ENCODE measurements at places on chromosomes 2 and 18. TPM values are rescaled to one million over a fixed set of nuclear protein-coding genes. Genes with fewer than 3 reads are reported as not detected.

DNA sequence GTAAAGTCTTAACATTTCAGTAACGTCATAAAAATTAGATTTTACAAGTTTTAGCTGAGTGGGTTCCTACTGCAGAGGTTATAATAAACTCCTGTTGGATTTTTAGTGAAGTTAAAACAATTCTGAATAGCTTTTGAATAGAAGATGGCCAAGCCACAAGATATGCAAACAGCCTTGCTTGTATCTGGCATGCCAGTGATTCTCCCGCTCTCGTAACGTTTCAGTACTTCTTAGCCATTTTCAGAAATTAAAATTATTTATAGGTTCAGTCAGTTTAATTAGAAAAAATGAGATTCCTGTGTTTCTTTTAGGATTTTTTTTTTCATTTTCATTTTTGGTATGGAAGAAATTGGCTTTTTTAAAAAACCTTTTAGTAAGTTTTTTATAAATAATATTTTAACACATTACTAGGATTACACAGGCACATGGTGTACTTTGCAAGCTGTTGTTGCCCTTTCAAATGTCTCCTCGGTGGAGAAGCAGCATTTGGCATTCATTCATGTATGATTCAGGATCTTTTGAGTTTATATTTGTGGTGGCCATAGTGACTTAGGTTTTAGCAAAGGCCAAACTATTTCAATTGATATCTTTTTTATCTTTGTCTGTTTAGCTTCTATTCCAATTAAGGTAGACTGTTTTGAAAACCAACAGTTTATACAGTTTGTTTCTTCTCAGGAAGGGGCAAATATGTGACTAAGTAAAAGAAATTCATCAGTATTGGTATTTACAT lies 30.6 kb upstream of the RND3 start:
- no peak for DNase-seq

DNA sequence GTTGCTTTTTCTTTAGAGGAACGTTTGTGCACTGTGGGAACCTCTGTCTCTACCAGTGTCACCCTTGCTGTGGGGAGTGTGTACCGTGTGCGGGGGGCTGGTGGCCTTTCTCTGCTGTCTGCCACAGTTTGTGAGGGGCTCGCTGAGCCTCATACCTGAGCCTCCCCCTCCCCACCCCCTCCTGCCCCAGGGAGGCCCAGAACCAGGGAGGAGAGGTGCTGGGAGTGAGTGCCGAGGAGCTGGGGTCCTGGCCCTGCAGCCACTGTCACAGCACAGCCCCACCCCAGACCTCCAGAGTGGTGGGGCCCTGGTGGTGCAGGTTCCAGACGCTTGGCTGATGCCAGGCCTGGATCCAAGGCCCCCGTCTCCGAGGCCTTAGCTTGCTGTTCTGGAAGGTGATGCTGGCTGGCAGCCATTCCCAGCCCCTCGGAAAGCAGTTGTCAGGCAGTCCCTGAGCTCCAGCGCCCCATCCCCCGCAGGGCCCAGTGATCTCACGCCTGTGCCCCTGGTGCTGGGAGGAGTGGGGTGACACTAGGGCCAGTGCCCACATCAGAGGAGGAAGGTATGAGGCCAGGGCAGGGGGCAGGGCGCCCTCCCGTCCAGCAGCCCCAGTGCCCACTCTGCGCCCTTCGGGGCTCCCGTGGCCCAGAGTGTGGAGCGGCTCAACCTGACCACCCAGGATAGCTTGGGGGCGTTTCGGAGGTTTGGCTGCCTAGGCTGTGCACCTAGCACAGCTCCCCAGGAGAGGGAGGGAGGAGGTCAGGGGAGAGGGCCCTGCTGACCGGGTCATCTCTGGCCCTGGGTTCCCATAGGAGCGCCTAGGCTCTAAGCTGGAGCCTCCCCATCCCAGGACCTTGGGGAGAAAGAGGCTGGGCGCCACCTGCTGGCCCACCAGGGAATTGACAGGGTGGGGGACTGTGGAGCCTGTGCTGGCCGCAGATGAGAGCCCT lies 53.0 kb upstream of the ALPP start:
- peak; percentile 64 for DNase-seq

DNA sequence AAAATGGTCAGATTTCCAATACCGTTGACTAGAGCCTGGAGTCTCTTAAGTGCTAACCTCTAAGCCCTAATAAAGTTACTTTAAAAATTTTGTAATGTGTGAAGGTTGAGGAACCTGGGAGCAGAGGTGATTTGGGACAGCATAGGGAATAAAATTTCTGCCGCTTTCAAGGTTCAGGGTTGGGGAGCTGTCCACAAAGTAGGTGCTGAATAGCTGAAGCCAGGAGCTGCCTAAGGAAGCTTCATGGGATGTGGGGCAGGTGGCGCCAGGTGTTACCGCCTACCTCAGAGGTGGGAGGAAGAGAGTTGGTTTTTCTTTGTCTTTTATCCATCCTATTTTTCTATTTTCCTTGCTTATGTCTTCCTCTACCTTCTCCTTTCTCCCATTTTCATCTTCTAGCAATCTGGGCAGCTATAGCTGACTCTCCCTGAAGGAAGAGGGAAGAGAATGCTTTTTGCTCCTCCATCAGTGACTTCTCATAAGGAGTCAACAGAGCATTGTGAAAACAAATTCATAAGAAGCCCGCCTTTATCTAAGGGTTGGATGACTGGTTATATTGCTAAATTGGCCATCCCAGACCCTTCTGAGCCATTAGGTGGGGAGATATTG lies 178.7 kb downstream of the CLIP4 start:
- DNase-seq: peak; percentile 29

DNA sequence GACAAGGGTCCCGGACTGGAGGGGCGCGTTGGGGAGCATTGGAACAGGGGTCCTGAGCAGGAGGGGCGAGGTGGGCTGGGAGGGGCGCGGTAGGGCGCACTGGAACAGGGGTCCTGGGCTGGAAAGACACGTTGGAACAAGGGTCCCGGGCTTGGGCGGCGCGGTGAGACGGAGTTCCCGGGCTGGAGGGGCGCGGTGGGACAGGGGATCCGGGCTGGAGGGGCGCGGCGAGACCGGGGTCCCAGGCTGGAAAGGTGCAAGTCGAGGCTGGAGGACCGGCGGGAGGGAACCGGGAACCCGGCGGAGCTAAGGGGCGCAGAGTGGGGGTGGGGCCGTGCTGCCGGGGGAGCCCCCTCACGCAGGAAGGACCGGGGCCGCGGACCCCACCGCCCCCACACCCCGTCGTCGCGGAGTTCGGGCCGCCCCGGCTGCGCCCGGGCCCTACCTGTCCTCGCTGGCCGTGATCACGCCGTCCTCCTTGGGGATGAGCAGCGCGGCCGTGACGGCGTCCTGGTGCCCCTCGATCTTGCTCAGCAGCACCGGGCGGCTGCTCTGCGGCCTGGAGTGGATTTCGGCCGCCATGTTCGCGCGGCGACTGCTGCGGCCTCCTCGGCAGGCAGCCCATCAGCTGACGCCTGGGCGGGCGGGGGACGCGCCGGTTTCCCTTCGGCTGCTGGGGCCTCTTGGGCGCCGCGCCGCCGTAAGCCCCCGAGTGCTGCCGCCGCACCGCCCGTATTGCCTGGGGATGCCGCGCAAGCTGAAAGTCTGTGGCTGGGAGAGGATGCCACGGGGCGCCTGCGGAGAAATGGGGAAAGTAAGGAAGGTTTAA lies at the start of gene WDFY1:
TSS of gene WDFY1 (minus strand) at position 633 of the 829 bp plus-strand sequence. CDS start at position 582, 51 bp downstream.
- DNase-seq: peak; percentile 94

Gene LRRC30
- not detected for total RNA-seq

Gene RGPD3
- total RNA-seq: not detected

GRCh38 chr2:23418461-23418911 lies 33.5 kb downstream of the KLHL29 start:
- no peak for DNase-seq

DNA sequence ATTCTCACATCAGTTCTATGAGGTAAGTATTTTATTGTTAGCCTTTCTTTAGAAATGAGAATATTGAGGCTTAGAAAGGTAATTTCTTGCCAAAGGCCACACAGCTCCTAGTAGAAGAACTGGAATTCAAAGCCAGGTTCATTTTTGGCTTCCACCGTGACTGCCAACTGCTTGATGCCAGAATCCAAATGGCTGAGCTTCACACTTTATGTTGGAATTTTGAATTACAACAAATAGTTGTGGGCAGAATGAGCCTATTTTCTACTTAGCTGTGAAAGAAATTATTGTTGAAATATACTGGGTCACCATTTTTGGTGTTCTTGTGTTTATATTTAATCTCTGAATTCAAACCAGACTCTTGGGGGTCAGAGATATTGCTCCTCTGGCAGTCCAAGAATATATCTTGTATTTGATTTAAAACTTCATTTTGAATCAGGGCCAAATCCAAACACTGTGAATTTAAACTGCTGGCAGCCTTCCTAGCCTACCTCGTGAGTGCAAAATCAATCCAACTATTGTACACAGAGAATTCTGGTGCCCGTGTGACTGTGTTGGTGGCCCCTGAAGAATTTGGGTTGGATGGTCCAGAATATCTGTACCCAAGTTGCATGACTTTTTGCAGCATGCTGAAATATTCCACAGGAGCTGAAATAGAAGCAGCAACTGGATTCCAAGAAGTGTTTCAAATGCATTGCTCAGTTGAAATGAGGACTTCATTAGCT lies 35.6 kb upstream of the LPIN1 start:
- DNase-seq: no peak

DNA sequence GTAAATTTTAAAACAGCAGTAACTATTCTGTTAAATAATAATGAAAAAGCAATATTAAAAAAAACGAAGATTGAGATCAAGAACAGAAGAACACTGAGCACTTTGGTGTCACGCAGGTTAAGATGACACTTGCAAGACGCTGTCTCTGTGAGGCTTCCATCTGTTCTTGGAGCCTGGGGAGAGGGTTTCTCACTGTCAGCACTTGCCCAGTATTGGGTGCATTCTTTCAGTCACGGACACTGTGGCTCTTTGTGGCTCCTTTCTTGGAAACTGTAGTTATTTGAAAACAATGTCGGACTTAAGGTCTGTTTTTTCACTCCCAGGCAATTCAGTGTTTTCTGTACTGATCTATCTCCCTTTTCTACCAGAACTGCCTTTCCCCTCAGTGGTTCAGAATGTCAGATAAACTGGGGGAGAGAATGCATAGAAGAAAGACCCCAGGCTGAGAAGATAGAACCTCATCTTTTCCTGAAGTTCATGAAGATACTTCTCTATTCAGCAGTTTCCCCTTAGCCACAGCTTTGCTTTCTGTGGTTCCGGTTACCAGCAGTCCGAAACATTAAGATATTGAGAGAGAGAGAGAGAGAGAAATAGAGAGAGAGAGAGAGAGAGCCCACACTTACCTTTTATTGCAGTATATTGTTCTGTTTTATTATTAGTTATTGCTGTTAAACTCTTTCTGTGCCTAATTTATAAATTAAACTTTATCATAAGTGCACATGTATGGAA lies 283.3 kb downstream of the DCDC2C start:
- no peak for DNase-seq

GRCh38 chr18:35205199-35205712 lies 35.6 kb upstream of the ZNF397 start:
- DNase-seq: no peak

Gene SERPINB3
- total RNA-seq: not detected

GRCh38 chr2:191086706-191087105 lies 64.1 kb downstream of the STAT4 start:
- no peak for DNase-seq

GRCh38 chr2:240589850-240590525 lies 3.5 kb downstream of the CAPN10 start:
- no peak for DNase-seq

DNA sequence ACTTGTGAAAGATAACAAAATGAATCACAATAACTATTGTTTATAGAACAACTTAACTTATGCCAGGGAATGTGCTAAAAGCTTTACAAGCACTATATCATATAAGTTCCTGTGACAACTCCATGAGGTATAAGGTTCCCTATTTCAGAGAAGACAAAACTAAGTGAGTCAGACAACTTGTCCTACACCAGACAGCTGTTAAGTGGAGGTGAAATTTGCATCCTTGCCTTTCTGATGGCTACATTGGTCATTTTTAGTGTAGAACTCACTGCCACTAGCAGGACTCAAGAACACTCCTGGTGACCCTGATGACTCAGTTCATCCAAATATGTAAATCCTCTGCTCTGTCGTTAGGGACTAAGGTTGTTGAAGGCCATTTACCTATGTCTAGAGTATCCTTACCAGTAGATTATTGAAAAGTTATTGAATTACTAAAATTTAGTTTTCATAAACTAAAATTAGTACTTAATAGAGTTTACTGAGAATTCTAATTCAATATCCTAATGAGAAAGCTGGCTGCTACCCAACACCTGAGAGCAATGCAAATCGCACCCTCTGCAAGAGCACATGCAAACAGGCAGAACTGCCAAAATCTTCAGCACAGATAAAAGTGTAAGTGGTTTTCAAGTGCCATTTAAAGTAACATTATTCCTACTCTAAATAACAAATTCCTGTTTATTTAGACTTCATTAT lies 636.2 kb downstream of the NRXN1 start:
- no peak for DNase-seq

- peak; percentile 66 for DNase-seq
Observed at GRCh38 chr2:25228848-25229278, 60.5 kb upstream of the POMC start.

DNA sequence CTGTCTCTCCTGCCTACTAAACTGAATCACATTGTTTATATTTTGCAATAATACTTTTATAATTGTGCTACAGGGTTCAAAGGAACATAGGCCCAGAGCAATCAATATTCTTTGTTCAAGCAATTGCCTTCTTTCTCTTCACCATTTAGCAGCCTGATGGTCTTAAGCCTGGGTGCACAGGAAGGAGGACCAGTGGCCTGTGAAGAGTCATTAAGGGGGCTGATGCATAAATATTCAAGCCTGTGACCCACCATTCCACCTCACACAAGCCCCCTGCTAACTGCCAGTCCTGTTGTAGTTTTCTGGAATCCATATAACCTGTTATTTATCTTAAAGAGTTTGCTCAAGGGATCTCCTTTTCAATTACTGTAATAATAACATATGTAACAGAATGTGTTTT lies 56.0 kb downstream of the ABCA12 start:
- DNase-seq: no peak

GRCh38 chr18:61323951-61324350 lies 9.3 kb upstream of the CDH20 start:
- DNase-seq: no peak

DNA sequence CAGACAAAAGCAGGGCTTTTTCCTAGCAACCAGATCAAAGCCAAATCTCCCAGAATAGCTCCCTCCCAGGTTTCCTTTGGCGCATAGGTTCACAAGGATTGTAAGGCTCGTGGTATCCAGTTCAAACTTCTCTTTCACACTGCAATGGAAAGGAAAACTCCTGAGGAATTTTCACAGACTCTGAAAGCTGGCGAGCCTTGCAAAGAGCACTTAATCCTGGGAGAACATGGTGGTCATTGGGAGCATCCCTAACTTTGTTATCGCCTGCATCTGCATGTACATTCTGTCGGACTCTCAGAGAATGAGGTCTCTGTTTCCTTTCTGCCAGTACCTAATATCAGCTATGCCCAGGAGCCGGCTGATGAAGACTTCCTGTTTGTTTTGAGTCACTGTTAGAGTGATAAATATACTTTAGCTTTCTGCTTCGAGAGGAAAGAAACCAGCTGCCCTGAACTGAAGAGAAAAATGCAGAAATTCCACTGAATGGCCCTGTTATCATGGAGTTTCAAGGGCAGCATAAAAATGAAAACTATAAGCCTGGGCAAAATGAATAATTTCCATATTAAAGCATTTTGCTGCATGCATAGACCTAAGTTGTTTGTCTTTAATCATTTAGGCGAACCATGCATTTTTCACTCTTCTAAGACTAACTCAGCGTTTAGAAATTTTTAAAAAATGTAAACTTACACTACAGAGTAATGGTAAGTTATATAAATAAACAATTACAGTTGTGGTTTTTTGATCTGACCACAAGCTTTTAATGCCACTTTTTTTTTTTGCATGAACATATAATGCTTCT lies 76.4 kb upstream of the ZEB2 start:
- peak; percentile 39 for DNase-seq

All from PC-9 (cell line).